Activated T-cell treated with anti-CD3 and anti-CD28 coated beads, Interleukin-2, amount 50 U/mL, for 72 hours (primary cell): ENCODE measurements at places on chromosomes 1 and 21.

- no peak for DNase-seq
Observed at GRCh38 chr1:54428837-54429518, 22.8 kb upstream of the SSBP3 start.

GRCh38 chr21:34640858-34641257, 25.9 kb upstream of the RCAN1 start:
- peak; percentile 38 for DNase-seq

DNA sequence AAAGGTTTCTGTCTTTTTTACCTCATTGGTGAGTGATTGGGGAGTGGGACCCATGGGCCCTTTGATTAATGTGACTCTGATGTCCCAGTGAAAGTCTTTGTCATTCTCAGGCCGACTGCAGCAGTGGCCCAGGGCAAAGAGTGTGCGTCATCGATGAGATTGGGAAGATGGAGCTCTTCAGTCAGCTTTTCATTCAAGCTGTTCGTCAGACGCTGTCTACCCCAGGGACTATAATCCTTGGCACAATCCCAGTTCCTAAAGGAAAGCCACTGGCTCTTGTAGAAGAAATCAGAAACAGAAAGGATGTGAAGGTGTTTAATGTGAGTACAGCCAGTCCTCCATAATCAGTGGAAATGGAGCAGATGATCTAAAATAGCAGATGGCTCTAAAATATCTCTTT, 19.4 kb downstream of the NTPCR start:
- no peak for DNase-seq

DNA sequence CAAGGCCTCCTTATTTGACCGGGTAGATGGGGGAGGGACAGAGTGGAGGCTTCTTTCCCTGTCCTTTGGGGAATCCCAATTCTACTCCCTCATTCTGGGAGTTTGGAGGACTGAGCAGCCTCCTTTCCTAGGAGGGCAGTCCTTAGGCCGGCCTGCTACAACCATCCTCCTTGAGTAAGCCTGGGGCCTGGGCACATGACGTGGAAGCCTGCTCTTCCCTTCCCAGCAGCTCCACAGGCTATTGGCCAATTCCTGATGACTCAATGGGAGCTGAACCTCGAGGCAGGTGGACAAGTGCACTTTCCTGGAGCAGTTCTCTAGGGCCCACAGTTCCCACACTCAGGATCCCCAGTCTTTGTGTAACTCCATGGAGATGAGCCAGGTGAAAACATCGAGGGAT, 3.1 kb downstream of the KCNA10 start:
- no peak for DNase-seq

- peak; percentile 89 for DNase-seq
Observed at GRCh38 chr21:45228171-45228641, 59.5 kb downstream of the POFUT2 start.

DNA sequence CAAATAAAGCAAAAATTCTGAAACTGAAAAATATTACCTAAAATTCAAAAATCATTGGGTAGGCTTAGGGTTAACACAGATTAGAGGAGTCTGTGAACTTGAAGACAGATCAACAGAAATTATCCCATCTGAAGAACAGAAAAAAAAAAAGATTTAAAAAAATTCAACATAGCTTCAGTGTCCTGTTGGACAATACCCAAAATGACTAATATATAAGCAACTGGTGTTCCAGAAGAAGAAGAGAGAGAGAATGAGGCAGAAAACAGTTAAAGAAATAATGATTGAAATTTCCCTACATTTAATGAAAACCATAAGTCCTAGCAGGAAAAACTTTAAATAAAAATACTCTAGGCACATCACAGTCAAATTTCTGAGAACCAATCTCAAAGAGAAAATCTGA, 31.5 kb downstream of the TMCO1 start:
- no peak for DNase-seq

GRCh38 chr1:3610527-3611169, 660 bp downstream of the MEGF6 start:
- DNase-seq = no peak

DNA sequence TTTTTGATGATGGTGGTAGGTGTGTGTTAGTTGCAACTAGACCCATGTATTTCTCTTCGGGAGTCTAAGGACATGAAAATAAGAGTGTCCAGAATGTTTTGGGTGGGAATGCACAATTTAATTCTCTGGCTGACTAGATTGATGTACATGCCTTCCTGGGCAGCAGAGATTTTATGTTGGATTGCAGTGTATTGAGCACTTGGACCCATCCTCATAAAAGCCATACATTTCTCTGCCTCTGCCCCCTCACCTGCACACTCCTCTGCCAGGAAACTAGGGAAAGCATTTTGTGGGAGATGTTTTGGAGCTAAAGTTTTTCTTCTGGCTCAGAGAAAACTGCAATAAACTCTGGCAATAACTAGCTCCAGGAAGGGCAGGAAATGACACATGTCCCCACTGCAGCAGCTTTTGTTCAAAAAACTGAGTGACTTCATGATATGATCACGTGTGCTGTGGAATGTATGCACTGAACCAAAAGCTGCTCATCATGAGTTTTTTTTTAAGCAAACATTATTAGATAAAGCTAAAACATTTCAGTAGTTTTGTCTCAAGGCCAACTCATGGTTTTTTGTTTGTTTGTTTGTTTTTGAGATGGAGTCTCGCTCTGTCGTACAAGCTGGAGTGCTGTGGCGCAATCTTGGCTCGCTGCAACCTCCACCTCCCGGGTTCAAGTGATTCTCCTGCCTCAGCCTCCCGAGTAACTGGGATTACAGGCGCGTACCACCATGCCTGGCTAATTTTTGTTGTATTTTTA, 17.6 kb downstream of the RIT1 start:
- no peak for DNase-seq

DNA sequence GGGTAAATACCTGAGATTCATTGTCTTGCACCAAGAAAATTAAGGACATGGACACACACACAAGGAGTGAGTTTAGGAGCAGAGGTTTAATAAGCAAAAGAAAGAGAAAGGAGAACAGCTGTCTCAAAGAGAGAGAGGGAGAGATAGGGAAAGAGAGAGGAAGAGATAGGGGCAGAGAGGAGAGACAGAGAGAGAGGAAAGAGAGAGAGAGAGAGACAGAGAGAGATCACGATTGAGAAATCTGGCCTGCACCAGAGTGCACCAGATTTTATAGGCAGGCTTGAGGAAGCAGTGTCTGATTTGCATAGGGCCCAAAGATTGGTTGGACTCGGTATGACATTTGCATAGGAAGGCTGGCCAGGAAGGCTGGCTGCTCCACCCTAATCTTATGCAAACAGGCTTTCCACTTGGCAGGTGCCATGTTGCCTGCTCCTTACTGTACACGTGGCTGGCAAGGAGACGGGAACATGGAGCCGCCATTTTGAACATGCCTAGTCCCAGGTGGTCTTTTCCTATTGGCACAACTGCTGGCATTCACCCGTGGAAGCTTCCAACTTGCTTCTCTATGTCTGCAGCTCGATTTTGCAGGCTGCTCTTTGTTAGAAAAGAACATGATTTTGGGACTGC, 419.9 kb downstream of the ZP4 start:
- no peak for DNase-seq

DNA sequence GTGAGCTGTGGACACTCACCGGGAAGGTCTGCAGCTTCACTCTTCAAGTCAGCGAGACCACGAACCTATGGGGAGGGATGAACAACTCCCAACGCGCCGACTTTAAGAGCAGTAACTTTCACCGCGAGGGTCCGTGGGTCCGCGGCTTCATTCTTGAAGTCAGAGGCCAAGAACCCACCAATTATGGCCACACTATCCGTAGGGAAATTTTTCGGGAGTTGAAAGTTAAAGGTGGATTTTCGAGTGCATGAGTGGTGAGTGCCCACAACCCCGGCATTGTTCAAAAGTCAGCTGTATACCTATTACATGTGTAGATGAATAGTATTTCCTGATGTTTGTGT, 19.7 kb downstream of the EXOC8 start:
- no peak for DNase-seq

DNA sequence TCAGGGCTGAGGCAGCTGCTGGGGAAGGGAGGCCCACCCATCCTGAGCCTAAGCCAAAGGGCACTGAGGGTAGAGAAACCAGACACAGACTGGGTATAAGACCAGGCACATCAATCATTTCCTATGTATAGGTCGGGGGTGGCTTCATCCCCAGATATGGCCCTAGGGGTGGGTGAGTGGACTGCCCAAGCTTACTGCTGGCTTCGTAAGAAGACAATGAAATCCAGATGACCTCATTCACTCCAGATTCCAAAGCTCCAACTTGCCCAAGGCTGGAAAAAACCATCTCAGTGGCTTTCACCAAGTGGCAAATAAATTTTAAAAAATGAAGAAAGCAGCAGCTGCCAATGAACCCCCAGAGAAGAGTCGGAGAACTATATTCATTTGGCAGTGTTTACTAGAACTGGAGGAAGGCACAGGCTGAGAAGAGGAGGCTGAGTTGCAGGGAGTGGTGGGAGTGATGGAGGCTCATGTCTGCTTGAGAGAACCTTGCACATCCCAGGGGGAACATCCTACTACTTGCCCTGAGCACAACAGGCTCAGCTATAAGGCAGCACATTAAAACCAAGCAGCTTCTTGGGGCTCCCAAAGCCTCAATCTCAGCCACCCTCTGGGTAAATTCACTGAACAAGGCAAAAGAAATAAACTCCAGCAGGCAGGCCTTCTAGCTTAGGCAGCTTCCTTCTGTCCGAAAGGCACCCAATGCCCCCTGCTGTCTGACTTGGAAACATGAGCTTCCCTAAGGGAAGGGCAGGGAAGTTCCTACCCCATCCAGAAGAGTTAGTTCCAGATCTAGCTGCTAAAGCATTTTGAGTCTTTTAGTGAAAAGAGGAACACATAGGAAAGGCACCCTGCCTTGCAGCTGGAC, 14.1 kb downstream of the PEA15 start:
- DNase-seq = no peak

- no peak for DNase-seq
Observed at GRCh38 chr1:247334378-247335133, 2.9 kb upstream of the ZNF496 start.

DNA sequence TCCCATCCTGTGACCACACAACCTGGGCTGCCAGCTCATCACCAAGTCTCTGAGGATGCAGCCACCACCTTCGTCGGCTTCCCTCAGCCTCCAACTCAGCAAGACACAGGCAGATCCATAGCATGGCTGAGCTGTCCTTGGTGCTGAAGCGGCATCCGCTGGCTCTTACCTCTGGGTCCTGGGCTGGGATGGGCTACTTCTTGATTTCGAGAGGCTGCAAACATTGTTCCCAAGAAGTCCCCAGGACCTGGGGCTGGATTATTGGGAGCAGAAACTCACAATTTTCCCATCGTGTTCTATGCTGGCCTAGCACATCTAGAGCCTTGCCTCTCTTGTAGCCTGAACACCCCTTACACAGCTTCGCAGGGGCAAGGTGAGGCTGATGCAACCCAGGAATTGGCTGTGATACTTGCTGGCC, 24.9 kb upstream of the C1QA start:
- peak; percentile 13 for DNase-seq

DNA sequence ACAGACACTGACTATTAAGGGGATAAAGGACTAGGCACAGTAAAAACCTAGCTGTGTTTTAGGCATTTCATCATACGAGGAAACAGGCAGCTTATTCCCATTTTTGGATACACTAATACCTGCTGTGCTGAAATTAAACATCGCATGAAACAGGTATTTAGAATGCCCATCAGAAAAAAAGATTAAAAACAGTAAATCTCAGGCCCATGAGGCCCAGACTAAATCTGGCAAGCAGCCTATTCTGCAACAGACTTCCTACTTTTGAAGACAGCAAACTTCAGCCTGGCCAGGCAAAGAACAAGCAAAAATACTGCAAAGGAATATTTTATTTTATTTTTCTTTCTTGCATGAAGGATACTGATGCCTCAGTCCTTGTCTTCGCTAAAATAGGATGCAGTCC, 240.2 kb downstream of the LMO4 start:
- DNase-seq = no peak

GRCh38 chr1:22440582-22440981, 11.1 kb upstream of the ZBTB40 start:
- DNase-seq = no peak

DNA sequence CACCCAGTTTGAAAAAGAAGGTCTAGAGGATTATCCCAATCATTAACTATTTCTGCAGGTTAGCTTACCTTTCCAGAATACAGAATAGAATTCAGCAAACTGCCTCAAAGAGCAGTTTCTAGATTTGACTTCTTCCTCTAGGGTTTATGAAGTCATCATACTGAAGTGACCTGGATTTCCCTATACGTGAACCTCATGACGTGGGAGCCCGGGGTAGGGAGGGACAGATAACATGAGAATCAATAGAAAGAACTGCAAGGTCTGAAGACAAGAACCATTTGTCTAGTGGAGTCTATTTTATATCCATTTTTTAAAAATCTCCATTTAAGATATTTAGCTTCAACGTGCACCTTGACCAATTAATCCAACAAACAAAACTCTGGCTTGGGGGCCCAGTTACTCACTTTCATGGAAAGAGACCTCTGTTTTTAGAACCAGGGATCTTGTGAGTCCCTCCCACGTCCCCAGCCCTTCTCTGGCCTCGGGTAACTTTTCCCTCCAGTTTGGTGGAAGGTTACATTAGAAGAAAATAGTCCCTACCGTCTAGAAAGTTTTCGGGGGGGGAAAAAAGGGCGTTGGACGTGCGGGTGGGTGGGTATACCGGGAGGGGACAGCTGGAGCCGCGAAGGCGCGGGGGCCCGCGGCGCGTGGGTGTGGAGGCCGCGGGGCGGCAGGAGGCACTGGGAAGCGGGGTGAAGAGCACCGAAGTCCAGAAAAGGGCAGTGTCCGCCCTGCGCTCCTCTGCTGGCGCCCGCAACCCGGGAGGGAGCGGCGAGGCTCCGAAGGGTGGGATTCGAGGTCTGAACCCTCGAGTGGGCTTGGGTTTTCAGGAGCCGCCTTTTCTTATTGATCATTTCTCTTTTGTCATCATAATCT, 13.8 kb upstream of the POGZ start:
- peak; percentile 46 for DNase-seq

GRCh38 chr1:23567629-23567995, 8.3 kb upstream of the ID3 start:
- no peak for DNase-seq

- DNase-seq = peak; percentile 60
Observed at GRCh38 chr1:212608959-212609700, 569 bp downstream of the ATF3 start.

DNA sequence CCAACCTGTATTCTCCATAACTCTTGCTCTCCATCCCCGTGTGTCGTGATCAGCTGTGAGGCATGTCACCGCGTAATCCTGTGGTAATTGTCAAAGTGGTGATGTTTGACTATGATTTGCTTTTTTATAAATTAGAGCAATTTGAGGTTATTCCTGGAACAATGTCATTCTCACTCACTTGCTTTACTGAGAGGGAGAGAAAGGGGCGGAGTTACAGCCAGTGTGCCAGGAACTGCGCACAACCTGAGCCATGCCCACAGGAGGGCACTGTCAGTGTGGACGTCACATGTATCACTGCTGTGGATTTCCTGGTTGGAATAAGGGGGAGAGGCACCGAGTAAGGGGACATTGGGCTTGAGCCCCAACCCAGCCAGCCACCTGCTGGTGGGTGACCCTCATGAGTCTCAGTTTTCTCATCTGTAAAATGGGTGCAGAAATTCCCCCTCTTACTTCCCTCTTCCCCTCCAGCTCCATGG, 6.9 kb downstream of the ADGRB2 start:
- DNase-seq = no peak

DNA sequence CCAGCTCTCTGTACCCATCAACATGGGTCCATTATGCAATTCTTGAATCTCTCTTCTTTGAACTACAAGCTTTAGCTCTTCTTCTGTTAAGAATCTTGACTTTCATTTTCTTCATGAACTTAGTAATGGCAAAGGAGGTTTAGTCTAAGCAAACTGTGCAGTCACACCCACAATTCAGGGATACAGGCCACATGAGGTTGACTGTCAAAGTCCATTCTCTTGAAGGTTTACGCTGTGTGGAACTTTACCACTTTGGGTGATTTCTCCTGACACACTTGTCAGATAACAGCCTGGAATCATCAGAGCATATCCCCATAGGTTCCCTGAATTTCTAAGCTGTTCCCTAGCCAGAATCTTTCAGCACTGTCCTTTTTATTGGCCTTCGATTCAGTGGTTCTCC, 48.0 kb upstream of the NHLH2 start:
- DNase-seq = no peak
